NCI-H2081 (cell line): ENCODE measurements at places on chromosomes 5 and 9.

DNA sequence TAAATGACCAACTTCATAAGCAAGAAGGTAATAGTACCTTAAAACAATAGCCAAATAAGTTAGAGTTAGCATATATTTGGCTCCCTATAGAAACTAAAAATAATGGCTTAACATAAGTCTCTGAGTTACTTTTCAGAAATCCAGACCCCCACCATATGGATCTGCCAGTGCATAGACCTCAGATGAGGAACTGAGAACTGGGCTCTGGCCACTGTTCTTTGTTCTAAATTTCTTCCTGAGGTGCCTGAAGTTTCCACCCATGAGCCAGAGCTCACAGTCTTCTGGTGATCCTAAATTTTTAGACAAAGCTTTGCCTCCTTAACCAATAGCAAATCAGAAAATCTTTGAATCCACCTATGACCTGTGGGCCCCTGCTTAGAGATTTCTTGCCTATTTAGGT lies 250.9 kb downstream of the YTHDC2 start:
- DNase-seq = no peak

- DNase-seq = peak; percentile 55
Measured at GRCh38 chr9:108885643-108886348, 23.7 kb downstream of the ACTL7A start.

- DNase-seq = no peak
Measured at GRCh38 chr5:40306869-40307487, 372.7 kb upstream of the PTGER4 start.

- DNase-seq = no peak
Measured at GRCh38 chr9:112301420-112301819, 32.0 kb downstream of the PTBP3 start.

- no peak for DNase-seq
Measured at GRCh38 chr9:83034587-83034986, 28.4 kb downstream of the RASEF start.

DNA sequence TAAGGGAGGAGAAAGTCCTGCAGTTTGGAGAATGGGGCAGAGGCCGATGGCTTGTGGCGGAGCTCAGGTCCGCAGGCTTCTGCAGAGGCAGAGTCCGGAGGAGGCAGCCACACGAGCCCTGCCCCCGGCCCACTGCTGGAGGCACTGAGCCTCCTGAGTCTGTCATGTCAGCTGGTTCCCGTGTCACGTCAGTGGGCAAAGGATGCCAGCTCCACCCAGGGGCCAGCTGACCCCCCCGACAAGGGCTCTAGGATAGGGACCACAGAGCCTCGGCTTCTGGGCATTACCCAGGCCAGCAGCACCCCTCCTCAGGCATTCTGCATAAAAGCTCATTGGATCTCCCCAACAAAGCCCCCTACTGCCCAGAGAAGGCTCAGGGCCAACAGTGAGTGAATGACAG lies 8.5 kb downstream of the SH3PXD2B start:
- DNase-seq = no peak

DNA sequence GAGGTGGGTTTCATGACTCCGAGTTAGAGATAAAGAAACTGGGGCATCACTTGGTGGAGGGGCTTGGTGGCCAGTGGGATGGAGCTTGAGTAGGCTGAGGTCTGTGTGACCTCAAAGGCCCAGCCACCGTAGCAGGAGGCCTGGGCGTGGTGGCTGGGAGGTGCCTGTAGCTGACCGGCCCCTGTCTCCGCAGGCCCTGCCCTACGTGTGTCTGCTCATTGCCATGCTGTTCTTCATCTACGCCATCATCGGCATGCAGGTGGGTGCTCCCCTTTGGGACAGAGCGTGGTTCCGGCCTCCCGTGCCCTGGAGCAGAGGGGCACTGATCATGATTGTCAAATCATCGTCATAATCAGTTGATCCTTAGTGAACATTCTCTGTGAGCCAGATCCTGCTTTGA lies 196.2 kb downstream of the CACNA1B start:
- no peak for DNase-seq

DNA sequence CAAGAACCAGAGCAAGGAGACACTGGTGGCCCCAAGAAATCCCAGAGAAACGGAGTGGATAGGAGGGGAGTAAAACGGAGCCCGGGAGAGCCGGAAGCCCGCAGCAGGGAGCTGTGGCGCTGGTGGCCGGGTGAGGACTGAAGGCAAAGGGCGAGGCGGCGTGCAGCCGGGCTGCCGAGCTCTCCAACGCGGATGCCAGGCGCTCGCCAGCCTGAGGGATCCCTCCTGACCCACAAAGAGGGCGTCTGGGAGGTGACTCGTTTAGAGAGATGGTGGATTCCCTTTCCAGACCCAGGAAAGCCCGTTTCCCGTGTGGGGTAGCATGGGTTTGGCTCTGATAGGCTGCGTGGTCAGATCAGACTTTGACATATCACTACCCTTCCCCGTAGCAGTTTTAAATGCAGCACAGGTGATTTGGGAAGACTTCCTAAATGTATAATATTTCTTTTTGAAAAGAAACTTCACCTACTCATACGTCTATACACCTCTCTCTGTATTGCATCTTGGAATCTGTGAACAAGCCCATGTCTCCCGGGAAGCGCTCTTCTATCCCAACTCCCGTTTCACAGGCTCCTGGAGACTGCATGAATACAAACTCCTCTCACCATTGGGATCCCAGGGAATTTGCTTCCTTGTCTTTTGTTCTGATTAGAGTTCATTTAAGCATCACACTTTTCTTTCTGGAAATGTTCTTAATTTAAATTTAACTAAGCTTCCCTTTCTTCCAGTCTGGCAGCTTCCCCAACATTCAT lies 158.1 kb downstream of the C9orf152 start:
- DNase-seq = peak; percentile 16

DNA sequence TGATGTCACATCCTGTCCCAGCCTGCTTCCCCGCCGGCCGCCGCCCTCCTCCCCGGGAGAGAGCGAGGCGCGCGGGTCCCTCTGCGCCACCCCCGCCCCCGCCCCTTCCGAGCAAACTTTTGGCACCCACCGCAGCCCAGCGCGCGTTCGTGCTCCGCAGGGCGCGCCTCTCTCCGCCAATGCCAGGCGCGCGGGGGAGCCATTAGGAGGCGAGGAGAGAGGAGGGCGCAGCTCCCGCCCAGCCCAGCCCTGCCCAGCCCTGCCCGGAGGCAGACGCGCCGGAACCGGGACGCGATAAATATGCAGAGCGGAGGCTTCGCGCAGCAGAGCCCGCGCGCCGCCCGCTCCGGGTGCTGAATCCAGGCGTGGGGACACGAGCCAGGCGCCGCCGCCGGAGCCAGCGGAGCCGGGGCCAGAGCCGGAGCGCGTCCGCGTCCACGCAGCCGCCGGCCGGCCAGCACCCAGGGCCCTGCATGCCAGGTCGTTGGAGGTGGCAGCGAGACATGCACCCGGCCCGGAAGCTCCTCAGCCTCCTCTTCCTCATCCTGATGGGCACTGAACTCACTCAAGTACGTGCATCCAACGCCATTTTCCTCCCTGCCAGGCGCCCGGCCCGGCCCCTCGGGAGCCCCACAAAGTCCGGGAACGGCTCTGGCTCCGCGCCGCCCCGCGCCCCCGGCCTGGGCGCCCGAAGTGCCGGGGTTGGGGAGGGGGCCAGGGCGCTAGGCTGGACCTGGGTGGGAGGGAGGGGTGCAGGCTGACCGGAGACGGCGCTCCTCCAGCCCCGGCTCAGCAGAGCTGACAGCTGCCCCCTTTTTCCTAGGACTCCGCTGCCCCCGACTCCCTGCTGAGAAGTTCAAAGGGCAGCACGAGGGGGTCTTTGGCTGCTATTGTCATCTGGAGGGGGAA lies 12.0 kb upstream of the OLFM1 start:
- DNase-seq = no peak

DNA sequence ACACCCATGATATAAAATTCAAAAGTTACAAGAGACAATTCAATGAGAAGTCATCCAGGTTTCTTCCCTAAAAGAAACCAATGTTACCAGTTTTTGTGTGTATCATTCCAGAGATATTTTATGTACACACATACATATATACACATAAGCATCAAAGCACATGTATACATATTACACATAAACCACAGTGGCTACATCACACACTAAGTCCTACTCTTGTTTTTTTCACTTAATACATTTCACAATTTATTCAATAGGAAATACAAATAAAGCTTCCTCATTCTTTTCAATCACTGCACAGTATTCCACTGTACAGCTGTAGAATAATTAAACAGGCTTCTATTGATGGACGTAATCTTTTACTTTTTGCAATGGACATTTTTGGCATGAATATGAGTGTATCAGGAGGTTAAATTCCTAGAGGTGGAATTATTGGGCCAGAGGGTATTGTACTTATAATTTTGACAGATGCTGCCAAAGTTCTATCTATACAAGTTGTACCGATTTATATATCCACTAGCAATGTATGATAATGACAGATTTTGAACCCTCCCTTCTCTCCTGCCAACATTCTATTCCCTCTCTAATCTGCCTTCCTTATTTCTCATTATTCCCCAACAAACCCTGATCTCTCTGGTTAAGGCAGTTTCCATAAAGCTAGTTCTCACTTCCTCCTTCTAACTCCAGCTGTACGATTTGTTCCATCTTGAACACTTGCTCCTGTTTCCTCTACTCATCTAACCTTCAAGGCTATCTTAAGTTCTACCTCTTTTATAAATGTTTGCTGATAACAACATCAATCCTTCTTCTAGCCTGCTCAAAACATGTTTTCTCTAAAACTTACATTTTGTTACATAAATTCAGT lies 35.2 kb downstream of the MRPS27 start:
- DNase-seq = no peak

- DNase-seq = no peak
Measured at GRCh38 chr5:123286891-123287290, 136.3 kb downstream of the CEP120 start.

- DNase-seq = no peak
Measured at GRCh38 chr9:114177423-114178064, 22.2 kb downstream of the COL27A1 start.

GRCh38 chr5:15500325-15501001 lies 483 bp downstream of the FBXL7 start:
- no peak for DNase-seq

DNA sequence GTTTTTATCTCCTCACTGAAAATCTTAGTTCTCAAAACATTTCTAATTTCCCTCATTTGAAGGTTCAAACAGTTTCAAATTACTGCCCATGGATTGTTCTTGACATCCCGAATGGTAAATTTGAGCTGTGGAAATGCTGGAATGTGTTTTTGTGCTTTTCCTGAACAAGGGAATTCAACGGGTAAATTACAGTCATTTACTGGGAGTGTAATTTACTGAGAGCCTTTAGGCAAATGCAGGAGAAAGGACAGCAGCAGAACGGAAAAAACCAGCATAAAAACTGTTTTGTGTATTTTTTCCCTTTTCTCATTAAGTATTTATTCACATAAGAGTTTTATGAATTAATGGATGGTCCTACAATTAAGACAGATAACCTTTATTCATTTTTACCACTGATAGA lies 139.2 kb downstream of the PBX3 start:
- DNase-seq = peak; percentile 74

DNA sequence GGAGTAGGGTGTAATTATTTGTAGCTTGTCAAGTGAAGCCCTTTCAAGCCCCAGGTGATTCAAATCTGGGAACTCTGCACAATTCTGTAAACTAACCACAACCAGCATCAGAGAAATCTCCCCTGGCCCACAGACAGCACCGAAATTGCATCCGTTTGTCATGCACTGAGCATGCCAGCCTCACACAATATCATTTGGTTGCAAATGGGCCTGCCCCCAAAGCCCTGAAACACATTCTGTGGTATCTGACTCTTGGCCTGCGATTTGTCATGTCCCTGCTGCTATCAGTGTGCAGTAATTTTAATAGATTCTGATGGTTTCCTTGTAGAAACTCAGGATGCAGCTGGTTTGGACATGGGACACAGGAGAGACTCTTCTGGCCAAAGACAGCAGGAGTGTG lies 35.3 kb downstream of the SNX24 start:
- DNase-seq = no peak

DNA sequence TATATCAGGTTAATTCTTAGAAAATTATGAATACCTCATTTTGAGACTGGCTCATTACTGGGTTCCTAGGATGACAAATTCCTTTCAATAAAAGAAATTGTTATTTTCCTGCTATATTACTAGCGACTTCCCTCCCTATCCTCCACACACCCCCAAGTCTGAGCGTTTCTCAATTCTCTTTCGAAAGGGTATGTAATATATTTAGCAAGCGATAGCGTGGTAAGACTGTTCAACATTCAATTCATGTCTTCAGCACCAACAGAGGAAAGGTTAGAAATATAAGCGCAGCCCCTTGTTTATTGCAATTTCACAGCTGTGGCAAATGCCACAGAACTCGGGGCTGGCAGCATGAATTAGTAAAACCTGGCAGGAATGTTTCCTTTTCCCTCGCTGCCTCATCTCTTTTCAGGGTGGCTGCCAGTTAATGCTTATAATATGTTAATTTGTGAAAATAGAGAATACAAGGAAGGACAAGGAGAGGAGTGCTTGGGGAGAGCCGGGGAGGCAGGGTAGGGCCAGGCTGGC lies 152.7 kb upstream of the TBCA start:
- DNase-seq = no peak

DNA sequence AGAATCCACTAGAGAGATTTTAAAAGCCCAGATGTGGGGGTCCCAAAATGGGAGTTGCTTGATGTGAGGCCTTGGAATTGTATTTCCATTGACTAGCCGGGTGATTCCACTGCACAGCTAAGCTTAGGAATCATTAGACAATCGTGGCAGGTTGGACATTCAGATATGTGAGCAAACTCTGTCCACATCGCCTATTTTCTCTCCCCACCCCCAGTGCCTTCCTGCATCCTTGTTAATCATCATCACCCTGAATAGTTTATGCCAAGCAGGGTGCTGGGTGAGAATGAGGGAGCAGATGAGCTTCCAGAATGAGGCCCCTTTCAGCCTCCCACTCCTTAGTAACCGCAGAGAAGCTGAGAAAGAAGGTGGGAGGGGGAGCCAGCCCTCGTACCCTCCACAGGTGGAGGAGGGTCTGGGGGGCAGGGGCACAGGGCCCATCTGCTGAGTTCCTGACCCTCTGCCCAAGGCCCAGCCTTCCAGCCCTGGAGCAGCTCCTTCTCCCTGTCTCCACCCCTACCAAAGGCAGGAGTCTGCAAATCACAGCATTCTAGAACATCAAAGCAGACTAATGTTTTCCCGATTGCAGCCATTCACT lies 7.7 kb upstream of the TCOF1 start:
- DNase-seq = no peak

DNA sequence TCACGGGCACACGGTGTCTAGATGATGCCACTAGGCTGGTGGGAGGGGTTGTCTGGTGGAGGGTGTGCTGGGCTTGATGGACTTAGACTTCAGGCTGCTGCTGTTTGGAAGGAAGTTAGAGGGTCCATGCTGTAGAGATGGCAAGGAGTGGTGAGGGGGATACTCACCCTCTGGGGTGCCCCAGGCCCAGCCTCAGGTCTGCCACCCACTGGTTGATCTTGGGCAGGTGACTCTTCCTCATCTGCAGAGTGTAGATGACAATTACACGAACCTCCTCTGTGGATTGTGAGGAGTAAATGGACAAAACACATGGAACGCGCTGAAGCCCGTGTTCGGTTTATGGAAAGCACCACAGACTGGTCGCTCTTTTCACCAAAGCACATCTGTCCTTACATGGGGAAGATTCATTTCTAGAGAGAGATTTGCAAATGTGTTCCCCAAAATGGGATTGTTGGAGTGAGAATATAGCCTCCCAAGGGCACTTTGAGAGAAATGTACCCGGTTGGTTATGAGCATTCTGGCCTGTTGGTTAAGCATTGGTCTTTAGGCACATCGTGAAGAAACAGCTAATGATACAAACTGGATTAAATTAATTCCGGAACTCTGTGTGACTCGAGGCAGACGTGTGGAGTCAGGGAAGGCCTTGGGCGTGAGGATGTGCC lies 58.2 kb downstream of the ZNF618 start:
- no peak for DNase-seq
